ENCODE measurements at places on chromosomes 13 and 19.
A peak's percentile ranks its signal among the peaks of the same experiment; 100 is the strongest.

DNA sequence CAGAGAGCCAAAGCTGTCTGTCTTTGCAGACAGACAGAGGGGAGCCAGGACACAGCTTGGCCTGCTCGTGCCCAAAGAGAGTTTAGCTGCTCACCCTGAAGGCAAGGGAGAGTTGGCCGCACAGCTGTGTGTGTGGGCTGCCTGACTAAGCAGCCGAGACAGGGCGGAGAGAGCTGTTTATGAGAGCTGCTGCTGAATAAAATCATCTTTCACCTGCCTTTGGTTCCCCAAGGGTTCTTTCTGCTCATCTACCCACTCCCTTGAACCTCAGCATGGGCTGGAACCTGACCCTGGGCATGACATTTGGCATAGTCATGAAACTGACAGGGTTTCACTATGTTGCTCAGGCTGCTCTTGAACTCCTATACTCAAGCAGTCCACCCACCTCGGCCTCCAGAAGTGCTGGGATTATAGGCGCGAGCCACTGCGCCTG, 98.2 kb downstream of the RBM26 start:
- no peak for DNase-seq

DNA sequence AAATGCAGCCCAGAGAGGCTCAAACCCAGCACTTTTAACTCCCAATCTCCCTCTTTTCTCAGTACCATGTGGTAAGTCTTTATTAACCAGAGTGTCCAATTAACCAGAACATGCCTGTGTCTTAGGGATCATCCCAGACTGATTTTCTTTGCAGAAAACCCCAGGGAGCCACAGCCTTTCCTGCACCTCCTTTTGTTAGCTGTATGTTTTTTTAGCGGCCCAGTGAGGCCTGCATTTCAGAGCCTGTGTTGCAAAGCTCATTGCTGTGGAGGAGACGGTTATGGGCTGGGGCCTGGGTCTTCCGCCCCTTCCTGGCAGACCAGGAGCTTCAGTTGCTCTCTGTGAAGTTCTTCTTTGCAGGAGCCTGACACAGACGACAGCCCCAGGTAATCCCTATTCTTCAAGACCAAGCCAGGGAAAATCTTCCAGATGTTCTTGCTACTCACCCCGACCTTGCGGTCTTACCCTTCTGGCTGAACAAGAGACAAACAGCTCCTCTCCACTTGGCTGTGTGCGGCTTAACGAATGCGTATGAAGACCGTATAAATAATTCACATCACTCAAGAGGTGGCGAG, 70.7 kb upstream of the TSHZ3 start:
- DNase-seq, result no peak

- peak; percentile 25 for DNase-seq
Measured at GRCh38 chr19:40266119-40266518, 19.0 kb downstream of the AKT2 start.

GRCh38 chr13:36801035-36801434, 18.0 kb upstream of the RFXAP start:
- no peak for DNase-seq

DNA sequence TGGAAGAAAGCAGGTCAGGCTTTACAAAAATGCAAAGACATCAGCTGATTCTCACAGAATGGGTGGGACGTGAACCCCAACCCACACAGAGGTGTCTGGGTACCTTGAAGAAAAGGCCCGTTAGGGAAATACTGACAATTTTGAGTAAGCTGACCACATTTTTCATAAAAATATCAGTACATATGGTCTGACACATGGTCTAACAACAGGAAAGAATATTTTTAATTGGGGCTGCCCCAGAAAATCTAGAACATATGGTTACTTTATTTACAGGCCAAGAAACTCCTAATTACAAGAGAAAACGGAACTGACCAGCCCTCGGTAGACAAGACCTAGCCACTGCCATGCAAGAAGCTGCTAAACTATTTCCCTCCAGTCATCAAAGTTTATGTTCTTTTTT, 48.7 kb upstream of the ITM2B start:
- no peak for DNase-seq

DNA sequence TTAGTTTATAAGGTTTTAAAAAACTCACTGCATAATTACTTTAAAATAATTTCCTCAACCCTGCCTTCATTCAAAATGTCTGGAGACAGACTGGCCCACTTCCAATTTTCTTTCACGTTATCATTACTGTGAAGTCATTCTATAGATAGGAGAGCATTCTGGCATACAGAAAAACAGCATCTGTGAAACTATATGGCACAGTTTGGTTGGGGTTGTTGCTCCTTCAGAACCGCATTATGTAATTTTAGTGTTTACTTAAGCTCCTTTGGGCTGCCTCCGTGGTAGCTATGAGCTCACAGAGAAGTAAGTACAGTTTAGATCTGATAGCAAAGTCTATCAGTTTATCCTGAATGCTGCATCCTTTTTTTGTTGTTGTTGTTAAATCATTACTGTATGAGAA, 104.3 kb downstream of the KCNRG start:
- DNase-seq, result no peak

DNA sequence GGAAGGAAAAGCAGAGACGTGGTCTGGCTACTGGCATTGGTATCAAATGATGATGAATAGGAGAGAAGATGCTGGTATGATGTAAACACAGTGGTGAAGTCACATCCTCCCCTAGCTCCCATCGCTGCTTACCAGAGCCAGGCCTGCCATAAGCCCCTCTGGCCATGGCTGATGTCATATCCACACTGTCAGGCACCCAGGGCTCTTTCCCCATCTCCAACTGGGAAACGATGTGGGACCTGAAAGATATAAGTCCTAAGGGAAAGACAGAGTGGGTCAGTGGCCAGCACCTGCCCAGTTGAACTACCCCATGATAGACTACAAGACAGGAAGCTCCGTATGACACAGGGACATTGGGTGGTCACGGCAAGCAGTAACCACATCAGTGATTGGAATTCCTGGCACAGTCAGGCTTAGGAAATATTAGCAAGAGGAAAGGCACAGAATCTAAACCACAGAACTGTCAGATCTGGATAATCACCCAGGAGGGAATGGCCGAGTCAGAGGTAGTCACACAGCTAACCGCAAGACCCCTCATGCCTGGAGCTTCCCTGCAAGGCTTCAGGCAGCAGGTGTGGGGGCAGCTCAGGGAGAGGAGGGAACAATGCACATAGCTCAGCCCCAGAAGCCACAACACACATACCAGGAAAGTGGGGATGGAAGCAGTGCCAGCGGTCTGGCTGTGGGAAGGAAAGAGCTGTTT, 3.8 kb downstream of the ZNF792 start:
- DNase-seq, result no peak

GRCh38 chr13:98905199-98905598, 72.7 kb downstream of the DOCK9 start:
- DNase-seq, result no peak

GRCh38 chr19:55070466-55071128, 5.1 kb upstream of the EPS8L1 start:
- no peak for DNase-seq

- DNase-seq, result no peak
Measured at GRCh38 chr19:3607303-3608078, 816 bp upstream of the TBXA2R start.

- no peak for DNase-seq
Measured at GRCh38 chr19:6739883-6740588, 556 bp downstream of the TRIP10 start.

DNA sequence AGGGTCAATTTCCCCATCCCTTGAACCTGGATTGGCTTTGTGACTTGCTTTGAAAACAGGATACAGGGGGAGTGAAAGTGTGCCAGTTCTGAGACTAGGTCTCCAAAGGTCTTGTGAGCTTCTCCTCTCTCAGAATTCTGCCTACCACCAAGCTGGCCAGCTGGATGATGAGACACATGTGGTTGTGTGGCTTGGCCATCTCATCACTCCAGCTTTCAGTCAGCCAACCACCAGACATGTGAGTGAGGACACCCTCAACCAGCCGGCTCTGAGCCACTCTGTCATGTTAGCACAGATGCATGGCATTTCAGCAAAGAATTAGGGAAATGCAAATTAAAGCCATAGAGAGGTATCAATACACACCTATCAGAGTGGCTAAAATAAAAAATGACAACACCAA, 29.5 kb downstream of the ENOX1 start:
- no peak for DNase-seq

- no peak for DNase-seq
Measured at GRCh38 chr13:78998630-78999315, 339.8 kb upstream of the OBI1 start.

DNA sequence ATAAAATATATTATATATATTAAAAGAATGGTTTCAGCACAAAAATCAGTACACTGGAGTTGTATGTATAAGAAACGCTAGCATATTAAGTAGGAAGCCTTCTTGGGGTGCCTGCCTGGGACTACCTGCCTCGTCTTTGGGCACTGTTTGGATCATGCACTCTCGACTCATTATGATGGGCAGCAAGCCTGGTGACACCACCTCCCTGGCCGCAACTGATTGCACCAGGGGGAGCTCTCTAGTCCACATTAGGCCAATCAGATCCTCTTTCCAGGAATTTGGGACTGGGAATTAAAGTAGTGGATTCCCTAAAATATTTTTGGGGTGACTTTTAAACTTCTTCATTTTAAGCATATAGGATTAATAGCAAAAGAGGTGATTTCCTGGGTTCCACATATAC, 56.0 kb upstream of the RGCC start:
- no peak for DNase-seq

DNA sequence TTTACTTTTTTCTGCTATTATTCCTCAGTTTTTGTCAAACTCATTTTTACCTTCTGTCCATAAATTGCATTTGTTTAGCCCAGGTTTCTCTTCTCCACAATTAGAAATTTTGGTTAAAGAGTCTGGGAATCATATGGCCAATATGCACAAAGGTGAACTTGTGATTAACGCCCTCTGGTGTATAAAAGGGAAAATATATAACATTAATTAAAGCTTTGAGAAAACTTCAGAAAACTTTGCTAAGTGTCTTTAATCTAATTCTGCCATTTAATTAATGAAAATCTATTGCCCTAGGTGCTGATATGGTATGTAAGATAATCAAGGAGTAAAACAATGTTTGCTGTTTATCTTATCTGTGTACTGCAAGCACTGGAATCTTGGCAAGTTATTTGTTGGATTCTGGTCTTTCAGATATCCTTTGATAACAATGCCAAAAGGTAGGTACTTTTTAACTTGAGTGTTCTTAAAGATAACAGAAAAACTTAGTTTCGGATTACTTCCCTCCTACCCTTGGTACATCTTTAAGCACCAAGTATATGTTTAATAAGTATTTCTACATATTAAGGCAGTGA, 402.6 kb downstream of the SUCLA2 start:
- no peak for DNase-seq

- no peak for DNase-seq
Measured at GRCh38 chr13:95457294-95457693, 95.2 kb upstream of the CLDN10 start.

DNA sequence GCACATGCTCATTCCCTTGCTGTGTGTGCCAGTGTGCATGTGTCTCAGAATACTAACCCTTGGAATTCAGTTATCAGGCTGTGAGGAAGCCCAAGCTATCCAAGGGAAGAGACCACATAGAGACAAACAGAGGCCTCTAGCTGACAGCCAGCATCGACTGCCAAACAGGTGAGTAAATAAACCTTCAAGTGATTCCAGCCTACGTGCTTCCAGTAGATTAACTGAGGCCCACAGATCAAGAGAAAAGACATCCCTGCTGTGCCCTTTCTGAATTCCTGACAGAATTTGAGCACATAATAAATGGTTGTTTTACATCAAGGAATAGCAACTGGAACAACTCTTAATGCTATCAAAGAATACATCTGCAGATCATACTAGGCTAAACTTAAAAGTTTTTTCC, 17.5 kb downstream of the ZC3H13 start:
- no peak for DNase-seq

DNA sequence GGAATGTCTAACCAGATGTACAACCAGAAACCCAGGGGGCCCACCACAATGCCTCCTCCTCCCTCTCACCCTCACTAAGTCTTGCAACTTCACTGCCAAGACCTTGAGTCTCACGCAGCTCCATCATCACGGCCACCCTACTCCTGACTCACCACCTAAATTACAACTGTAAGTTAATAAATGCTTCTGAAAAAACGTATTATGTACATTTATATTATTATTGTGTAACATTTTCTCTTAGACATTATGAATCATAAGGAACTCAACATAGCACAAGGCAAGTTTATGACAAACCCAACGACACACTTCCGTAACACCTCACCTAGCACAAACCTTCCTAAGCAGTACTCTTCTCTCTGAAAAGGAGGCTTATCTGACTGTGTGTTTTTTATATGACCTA, 20.7 kb downstream of the MIPEP start:
- no peak for DNase-seq

GRCh38 chr13:110726726-110727125, 13.2 kb downstream of the ING1 start:
- no peak for DNase-seq

DNA sequence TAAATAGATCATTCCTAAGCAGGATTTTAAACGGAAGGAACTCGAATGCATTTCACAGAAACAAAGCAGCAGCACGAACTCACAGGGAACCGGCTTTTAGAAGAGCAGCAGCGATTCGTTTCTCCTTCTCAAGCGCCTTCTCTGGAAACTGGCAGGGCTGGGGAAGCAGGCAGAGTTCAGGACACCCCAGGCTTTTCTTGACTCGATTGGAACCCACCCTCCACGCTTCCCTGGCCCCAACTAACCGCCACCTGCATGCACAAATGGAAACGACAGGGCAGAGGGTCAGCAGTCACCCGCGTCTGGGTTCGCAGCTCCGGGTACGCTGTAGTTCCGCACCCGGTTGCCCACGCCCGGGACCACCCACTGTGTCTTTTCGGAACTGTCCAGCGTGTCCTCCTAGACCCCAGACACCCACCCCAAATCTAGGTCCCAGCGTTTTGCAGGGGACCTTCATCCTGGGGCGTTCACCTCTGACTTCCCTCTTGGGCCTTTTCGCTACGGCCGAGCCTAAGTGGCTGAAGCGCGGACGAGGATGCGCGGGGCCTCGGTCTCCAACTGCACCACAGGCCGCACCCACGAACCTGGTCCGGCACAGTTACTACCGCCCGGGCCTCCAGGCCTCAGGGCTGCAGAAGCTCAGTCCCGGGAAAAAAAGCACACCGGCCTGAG, 500 bp downstream of the ZFP30 start:
- peak; percentile 83 for DNase-seq

- no peak for DNase-seq
Measured at GRCh38 chr19:34482380-34483250, 1.1 kb downstream of the WTIP start.

DNA sequence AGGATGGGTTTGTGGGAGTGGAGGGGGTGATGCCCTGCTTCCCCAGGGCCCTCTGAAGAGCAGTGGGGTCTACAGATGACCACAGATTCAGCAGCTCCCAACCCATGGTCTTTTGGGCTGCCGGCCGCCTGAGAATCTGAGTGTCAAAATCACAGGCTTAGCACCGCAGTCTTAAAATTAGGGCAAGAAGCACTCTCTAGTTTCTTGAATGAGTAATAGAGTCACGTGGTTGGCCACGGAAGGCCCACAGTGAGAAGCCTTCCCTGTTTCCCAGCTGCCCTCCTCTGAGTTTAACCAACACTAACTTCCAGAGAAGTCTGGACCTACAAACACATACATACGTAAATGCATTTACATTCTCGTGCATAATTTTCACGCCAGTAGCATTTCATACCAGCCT, 5.2 kb downstream of the PRMT1 start:
- DNase-seq, result no peak

- peak; percentile 1 for DNase-seq
Measured at GRCh38 chr19:18596752-18597157, 8.2 kb downstream of the REX1BD start.

GRCh38 chr19:1006711-1007398, 6.6 kb downstream of the GRIN3B start:
- no peak for DNase-seq

GRCh38 chr13:79222427-79223205, 183.4 kb downstream of the RBM26 start:
- no peak for DNase-seq

- peak; percentile 82 for DNase-seq
Measured at GRCh38 chr19:48970923-48971395, 5.8 kb downstream of the FTL start.

Data from NCI-H187 (cell line).